DMS79 treated with DMSO at 0.1 percent for 48 hours (cell line): ENCODE measurements at places on chromosomes 4 and X.

GRCh38 chrX:317424-318067 lies 1.1 kb downstream of the GTPBP6 start:
- DNase-seq, result no peak

- DNase-seq, result no peak
Measured at GRCh38 chrX:37755025-37755424, 24.8 kb upstream of the CYBB start.

DNA sequence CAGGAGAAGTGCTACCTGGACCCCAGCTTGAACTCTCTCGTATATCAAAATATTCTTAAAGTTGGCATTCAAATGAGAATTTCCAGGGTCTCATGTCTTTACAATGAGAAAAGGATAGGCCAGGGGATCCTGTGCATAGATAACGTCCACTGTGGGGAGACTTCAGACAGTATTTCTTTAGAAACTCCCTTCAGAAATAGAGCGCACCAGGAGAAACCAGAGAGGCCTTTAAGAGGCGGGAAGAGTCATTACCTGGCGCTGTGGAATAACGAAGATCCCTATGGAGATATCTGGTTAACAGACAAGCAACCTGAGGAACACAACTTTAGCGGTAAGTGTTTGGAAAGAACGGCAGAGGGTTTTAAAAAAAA lies 600 bp downstream of the RADX start:
- DNase-seq, result peak; percentile 39

DNA sequence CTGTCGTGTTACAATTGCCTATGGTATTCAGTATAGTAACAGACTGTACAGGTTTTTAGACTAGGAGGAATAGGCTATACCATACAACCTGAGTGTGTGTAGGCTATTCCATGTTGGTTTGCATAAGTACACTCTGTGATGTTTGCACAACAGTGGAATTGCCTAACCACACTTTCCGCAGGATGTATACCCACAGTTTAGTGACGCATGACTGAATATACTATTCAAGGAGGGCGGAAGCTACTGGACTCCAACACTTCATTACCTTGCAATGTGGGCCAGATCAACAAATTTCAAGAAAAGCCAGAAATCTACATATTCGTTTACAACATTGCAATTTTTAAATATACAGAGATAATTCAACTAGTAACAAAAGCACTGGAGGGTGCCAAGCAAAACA lies 317.2 kb downstream of the PDGFC start:
- no peak for DNase-seq

DNA sequence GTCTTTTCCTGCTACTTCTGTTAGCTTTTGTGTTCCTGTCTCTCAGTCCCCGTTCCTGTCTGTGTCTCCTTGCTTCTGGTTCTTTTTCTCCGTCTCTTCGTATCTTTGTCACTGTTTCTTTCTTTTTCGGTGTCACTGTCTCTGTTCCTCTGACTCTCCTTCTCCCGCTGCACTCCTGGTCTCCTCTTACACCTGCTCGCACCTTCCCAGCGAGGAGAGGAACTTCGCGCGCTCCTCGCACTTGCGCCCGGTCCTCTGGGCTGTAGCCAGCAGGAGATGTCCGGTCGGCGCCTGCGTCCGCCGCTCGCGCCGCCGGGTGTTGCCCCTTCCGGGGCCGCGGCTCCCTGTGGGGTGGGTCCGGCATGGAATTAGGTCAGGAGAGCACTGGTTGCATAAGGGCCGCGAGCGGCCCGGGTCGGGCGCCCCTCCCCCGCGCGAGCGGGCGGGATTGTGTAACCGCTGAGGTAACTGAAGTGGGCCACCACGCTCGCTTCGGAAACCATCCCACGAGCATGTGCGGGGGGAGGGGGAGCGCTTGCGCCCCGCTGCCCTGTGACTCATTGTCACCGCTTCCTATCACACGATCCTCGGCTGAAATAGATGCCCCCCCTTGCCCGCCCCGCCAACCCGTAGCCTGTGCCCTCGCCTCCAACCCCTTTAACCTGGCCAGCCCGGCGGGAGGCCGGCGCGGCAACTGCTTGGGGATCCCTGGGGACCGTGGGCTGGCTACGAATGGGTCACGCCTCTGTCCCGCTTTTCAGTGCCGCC lies 1.6 kb downstream of the LONRF3 start:
- no peak for DNase-seq

DNA sequence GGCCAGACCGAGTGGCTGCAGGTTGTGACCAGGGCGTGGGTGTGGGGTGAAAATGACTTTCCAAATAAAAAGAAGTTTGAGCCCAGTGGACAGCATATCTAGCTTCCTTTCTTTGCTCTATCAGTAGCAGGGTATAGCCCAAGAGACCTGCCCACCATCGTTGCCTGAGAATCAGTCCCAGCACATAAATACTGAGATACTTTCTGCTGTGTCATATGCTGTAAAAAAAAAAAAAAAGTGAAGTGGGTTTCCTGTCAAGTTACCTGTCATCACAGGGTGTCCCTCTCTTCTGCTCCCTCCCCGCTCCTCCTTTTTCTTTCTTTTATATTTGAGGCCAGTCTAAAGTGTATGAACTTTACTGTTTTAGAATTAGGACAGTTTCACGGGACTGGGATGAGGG lies 330.3 kb upstream of the BOD1L1 start:
- DNase-seq, result no peak

DNA sequence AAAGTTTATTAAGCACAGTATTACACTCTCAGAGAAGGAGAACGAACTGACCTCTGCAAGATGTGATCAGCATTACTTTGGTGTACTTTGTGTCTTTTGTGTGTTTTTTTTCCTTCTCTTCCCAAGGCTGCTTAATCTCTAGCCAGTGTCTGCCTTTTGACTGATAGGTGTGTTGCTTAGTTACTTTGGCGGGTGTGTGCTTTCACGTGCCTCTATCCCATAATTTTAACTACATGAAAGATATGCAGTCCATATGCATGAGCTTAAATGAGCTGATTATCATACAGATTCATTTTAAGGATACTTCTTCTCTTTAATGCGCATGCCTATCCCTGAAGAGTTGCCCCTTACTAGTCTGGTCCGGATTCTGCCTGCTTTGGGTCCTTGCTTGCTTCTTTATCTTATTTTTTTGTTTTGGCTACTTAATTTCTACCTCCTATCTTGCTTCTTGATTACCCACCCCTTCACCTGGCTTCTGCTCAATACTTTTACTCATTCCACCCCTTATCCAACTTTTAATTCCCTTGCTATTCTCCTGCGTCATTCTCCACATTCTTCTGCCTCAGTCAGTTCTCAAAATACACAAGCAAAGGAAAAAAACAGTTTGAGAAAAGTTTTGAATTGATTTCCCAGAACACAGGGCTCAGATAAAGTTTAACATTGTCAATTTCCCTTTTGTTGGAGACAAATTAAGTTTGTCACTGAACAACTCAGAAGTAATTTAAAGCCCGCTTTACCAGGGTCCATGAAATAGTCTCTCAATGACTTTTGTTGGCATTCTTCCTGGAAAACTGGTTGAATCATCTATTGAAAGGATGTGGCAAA lies 182.0 kb downstream of the TENT5D start:
- no peak for DNase-seq
